ENCODE measurements at places on chromosomes 2 and 18.
A peak's percentile ranks its signal among the peaks of the same experiment; 100 is the strongest.

DNA sequence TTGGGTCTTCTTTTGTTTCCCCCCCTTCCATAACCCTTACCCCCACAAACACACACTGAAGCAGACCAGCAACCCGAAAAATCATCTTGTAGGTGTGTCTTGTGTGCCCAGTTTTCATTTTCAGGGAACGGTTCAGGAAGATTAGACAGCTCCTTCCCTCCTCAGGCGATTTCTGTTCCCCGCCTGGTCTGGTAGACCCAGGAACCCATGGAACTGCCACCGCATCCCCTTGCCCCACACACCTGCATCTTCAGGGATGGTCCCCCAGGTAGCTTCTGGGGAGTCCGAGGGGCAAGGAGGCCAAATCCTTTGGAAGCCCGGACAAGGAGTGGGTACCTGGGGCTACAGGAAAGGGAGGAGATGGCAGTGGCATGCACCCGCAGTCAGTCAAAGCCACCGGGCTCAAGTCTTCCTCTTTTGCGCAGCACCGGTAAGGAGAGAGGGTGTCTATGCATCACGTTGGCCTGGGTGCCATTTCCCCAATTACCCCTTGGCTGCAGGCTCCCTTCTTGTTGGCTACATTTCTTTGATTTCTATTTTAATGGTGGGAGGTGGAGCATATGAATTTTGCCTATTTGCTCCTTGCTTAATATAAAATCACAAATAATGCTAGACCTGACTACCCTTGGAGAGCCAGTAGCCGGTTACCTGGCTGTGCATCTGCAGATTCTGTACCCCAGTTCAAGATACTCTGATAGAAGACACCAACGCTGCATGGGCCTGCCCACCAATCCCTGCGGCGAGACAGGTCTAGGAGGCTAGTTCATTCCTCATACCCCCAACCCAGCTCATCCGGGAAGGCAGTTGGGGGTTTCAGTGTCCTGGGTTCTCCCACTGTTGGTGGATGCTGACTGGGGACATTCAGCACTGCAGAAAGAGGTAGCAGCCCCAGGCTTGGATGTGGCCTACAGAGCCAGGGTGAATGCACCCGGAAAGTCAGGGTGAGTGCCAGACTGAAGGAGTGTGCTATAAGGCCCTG, 30.0 kb upstream of the ATP6V1B1 start:
- DNase-seq: no peak

GRCh38 chr2:223166983-223167650, 115.1 kb downstream of the KCNE4 start:
- no peak for DNase-seq

DNA sequence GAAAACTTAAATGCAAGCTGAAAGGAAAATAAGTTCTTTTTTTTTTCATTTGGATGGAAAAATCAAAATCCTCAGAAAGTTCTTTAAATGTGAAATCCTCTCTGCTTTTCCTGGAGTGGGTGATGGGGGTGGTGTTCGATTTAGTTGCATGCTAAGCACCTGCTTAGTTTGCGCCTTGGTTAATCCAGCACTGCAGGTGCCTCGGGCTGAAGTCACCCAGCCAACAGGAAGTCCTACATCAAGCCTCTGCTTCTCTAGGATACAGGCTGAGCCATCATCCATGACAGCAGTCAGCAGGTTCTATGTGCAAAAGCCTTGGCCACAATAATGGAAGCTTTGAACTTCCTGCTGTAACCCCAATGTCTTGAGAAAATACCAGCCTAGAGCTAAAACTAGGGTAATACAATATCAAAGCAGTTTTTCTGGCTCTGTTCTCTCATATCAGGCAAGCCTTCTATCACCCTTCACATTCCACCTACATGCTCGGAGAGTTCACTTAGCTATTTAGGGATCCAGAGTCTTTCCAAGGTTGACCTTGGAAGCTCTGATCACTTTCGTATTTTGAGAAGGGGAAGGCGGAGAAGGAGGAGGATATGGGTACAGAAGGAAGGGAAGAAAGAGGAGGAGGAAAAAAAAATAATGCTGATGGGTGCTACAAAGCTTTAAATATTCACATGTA, 116.1 kb upstream of the LRRTM1 start:
- DNase-seq: no peak

DNA sequence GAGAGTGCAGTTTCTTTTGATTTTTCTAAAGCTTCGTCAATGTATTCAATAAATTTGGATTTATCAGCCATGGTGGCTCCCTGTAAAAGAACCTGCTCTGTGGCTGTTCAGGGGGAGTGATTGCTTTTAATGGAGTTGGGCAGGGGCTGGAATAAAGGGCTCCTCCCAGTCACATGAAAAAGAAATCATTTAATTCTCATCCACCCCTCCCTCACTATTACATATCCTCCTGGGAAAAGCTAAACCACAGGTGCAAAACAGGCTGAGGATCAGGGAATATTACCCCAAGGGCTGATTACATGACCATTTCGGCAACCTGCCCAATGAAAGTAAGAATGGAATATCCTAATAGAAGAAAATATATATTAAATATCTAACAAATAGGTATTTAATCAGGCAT, at the start of gene SULT6B1:
Gene SULT6B1, minus strand, starts transcription at position 101 of the 400 bp plus-strand sequence. Its CDS starts 30 bp downstream, at position 71.
- no peak for DNase-seq

GRCh38 chr18:10248738-10249137, 205.7 kb upstream of the APCDD1 start:
- no peak for DNase-seq

GRCh38 chr2:82478641-82479040, 1980.4 kb downstream of the SUCLG1 start:
- no peak for DNase-seq

- peak; percentile 97 for DNase-seq
These were observed 243.1 kb upstream of the FANCL start for GRCh38 chr2:58484221-58484620.

DNA sequence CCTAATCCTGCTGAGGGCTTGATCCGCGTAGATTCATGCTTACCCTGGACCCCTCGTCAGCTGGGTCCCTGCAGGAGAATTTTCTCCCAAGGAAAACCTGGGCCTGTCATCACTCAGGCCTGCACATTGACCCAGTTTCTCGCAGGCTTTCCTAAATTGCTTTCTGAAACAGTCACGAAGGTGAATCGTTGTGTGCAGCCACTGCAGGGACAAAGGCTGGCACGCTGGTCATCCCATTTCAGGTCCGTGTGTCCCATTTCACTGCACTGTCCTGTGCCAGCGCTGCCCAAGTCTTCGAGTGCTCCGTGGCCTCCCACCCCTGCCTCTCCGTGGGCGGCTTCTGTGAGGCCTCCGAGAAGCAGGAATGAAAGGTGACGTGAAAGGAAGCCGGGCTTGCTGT, 62.8 kb upstream of the YWHAQ start:
- DNase-seq: no peak

DNA sequence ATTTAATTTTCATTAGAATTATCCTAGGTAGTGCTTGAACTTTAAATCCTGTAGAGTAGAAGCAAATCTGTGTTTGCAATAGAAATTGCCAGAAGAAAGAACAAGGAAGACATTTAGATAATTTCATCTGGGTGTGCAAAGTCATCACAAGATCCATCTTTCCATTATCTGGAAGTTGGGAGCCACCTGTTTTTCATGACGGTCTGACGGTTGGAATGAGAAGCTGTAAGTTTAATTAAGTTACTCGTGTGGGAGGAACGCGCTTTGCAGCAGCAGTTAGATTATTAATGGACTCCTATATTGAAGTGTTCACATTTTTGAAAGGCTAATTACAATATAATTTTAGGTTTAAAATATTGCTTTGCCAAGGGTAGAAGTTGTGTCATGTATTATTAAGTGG, 69.9 kb upstream of the PARD3B start:
- DNase-seq: no peak

GRCh38 chr18:48402953-48403352, 6.2 kb downstream of the ZBTB7C start:
- DNase-seq: peak; percentile 75

DNA sequence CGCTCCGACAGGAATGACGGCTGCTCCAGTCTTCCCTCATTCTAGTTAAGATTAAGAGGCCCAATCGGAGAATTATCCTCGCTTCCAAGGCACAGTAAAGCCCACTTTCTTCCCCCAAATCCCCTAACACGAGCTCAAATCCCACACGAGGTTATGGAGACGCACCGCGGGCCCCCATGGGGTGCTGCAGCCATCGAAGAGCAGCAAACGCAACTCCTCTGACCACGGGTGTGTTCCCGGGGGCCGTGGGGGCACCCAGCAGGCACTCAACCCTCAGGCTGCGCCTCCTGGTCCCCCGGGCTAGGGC, 446 bp downstream of the COPS9 start:
- no peak for DNase-seq
